Left renal pelvis (tissue), 4 donors: ENCODE measurements at places on chromosomes 1 and 21. TPM values are rescaled to one million over a fixed set of nuclear protein-coding genes. Genes with fewer than 3 reads are reported as not detected.

DNA sequence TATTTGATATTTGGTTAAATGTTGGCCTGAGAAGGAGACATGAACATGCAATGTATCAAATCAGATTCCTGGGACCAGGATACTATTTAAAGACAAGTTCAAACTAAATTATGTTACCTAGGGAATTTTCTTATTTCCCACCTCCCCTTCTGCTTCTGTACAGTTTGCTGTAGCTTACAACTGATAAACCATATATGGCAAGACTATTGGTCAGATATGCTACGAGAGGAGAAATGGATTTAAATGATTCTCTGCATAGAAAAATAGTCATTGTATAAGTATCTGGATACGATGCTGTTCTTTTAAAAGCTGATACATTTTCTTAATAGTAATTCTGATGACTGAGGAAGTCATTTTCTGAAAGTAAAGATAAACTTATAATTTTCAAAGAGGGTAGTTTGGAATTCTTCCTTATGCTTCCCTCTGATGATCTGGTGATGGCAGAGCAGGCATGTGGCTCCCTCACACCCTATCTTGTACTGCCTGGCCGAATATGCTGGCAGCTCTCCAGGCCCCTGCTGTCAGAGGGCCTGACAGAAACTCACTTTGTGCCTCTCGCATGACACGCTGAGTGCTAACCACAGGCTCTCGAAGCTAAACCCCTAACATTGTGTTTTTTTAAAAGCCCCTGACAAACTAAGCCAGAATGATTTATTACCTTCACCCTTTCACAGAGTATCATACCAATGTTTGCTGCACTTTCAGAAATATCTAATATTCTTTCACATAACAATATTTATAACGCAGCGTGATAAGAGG lies 19.4 kb downstream of the RRP15 start:
- no peak for DNase-seq

- DNase-seq, result no peak
These were observed 30.5 kb upstream of the PIK3CD start for GRCh38 chr1:9621032-9621431.

GRCh38 chr1:27566462-27567145 lies 37.3 kb downstream of the AHDC1 start:
- DNase-seq, result no peak

- DNase-seq, result no peak
These were observed 249.4 kb downstream of the PLPP3 start for GRCh38 chr1:56329970-56330369.

- no peak for DNase-seq
These were observed 3.8 kb downstream of the LMNA start for GRCh38 chr1:156118177-156118868.

Gene DISP3
- 1.0 TPM for polyA plus RNA-seq

GRCh38 chr1:245704341-245704740 lies 549.6 kb downstream of the KIF26B start:
- DNase-seq, result no peak

- no peak for DNase-seq
These were observed 273.9 kb downstream of the TM2D1 start for GRCh38 chr1:61450872-61451571.

GRCh38 chr1:225635649-225636048 lies 17.3 kb downstream of the ENAH start:
- no peak for DNase-seq

Gene ARHGEF16
- 17.6 TPM for polyA plus RNA-seq

DNA sequence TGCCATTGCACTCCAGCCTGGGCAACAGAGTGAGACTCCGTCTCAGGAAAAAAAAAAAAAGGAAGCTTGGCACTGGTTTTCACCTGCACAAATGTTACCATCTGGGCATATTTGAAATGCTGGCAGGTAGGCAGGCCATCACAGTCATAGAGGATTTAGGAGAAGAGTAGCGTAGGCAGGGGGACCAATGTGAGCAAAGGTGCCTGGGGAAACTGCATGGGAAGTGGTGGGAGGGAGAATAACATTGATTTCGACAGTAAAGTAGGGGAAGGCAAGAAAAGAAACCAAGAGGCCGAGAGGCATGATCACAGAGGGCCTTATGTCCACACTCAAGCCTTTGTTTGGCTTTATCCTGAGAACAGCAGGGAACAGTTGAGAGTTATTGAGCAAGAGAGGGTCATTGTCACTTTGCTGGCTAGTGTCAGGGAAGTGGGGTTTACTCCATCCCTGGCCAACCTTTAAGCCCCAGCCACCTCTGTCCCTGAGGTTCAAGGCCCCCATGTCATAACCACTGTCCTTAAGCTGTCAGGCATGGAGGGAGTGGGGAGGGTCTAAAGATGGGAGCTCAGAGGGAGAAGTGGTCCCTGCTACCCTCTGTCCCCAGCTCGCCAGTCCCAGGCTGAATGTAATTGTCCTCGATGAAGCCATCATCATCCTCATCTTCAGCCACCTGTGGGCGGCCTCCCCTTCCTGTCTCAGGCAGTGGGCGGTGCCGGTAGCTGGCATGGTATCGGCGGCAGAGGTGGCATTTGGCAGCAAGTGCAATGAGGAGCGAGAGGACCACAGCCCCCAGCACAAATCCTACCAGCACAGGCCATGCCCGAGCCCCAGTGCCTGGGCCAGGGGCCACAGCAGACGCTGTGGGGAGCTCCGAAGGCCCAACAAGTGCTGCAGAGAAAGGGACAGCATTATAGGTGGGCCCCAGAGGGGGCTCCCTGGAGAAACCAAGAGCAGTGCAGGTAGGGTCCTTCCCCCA lies 2.9 kb downstream of the C1orf210 start:
- no peak for DNase-seq

- DNase-seq, result no peak
These were observed 41.7 kb downstream of the OLFML2B start for GRCh38 chr1:161981735-161982506.

- DNase-seq, result no peak
These were observed 21.8 kb downstream of the TGFBR3 start for GRCh38 chr1:91864017-91864700.

Gene CACNA1S
- polyA plus RNA-seq, result 0.03 TPM

- no peak for DNase-seq
These were observed 300.8 kb upstream of the PROX1 start for GRCh38 chr1:213686983-213687382.

- DNase-seq, result peak; percentile 18
These were observed 914 bp downstream of the ZNF326 start for GRCh38 chr1:89995598-89996449.

- DNase-seq, result no peak
These were observed 8.3 kb downstream of the SDE2 start for GRCh38 chr1:225990705-225991464.

Gene BARHL2
- polyA plus RNA-seq, result not detected

GRCh38 chr1:212010004-212010403 lies 25.4 kb downstream of the INTS7 start:
- DNase-seq, result no peak

GRCh38 chr1:42730002-42730401 lies 10.0 kb downstream of the CLDN19 start:
- DNase-seq, result no peak

Gene CSRP1
- polyA plus RNA-seq, result 140 TPM

Gene RNF19B
- polyA plus RNA-seq, result 15.5 TPM

GRCh38 chr1:208929575-208929974 lies 653.9 kb upstream of the CAMK1G start:
- no peak for DNase-seq

GRCh38 chr1:45490121-45490625 lies 790 bp downstream of the TESK2 start:
- DNase-seq, result no peak

DNA sequence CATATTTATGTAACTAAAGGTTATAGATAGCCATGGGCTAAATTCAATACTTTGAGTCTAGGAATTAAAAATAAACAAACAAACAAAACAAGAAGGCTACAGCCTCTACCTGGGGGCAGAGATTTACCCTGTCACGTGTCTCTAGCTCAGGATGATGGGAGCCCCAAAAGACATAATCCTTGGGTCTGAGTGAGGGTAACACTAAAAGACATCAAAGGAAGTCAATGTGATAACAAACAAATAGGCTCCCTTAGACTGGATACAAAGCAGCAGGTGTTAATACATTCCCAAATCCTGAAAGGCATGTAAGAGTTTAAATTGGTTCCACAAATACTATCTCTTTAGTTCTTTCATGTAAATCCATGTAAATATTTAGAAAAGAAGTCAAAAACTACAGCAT lies 10.7 kb downstream of the MYSM1 start:
- no peak for DNase-seq

DNA sequence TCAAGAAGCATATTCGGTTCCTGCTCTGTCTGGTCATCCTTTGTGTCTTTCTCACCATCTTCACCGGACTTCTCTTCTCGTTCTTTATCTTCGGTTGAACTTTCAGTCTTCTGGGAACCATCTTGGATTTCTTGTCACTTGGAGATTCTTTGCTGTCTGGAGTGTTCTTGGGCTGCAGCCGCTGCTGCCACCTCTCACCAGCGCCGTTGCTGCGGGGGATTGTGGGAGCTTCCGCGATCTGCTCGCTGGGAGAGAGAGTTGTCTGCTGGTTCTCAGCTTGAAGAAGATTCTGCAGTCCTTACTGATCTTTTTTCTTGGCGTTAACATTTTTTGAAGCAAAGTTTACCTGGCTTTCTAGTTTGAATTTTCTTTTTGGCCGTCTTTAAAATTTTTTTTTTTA lies 1165.2 kb upstream of the PRMT6 start:
- no peak for DNase-seq

Gene FAM167B
- 10.8 TPM for polyA plus RNA-seq

- DNase-seq, result no peak
These were observed 52.7 kb downstream of the TEX35 start for GRCh38 chr1:178565586-178565985.

Gene TRIM45
- 23.5 TPM for polyA plus RNA-seq

DNA sequence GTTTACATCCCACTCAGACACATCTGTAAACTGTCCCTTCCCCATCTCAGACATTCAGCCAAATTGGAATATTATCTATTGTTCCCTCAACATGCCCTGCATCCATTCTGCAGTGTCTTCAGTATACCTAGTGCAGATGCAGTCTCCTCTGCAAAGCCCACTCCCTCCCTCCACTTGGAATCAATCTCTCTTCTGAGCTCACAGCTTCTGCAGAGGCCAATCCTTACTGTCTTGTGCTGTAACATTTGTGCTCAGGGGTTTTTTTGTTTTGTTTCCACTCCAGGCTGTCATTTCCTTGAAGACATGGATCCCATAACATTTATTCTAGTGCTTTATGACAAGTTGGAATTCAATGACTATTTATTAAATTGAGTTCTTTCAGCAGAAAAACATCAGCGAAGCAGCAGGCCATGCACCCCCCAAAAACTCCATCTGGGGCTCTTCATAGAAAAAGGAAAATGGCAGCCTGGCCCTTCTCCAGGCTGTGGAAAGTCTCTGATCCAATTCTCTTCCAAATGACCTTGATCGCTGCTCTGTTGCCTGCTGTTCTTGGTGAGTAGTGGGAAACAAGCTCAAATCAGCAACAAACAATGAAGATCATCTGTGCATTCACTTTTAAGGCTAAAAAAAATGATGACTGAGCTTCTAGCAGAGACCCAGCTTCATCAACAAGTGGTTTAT lies 8.7 kb downstream of the C4BPA start:
- peak; percentile 9 for DNase-seq

DNA sequence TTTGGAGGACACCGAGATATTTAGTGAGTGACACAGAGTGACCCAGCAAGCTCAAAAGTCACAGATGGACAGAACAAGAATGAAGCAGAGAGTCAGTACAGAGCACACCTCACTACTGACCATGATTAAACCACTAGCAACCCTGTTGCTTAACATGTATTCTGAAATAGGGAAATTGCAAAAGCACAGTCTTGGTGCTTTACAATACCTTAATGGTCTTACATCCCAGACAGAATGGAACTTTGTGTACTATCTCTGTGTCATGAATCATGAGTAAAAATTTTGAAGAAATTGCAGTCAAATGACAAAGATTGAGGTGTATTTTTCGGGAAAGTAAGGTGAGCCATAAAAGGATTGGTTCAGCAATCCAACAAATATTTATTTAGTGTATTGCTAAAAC lies 2.7 kb upstream of the SAMSN1 start:
- no peak for DNase-seq

GRCh38 chr21:29258626-29259338 lies 39.9 kb upstream of the BACH1 start:
- no peak for DNase-seq

DNA sequence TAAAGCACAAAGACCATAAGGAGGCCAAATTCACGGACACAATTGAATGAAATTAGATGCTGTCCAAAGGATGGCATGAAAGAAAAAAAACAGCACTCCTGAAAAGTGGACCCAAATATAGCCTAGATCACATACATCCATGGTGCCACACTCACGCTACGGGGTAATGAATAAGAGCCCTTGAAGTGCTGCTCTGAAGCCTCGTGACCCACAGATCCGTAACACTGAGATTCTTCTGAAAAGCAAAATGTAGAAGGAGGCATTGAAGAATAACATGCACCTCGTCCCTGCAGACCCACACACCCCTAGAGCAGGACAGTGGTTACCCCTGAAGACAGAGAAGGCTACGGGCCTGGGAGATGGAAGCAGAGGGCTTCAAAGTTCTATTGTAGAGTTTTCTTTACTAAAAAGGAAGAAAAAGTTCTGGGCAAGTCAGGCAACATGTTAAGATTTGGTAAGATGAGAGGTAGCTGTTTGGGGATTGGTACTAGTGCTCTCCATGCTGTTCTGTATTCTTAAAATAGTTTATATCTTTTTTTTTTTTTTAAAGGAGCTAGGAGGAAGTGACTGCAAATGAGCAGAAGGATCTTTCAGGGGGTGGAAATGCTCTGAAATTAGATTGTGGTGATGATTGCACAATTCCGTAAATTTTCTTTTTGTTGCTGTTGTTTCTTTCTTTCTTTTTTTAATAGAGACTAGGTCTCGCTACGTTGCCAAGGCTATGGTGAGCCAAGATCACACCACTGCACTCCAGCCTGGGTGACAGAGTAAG lies 4.1 kb upstream of the ITGB2 start:
- no peak for DNase-seq

DNA sequence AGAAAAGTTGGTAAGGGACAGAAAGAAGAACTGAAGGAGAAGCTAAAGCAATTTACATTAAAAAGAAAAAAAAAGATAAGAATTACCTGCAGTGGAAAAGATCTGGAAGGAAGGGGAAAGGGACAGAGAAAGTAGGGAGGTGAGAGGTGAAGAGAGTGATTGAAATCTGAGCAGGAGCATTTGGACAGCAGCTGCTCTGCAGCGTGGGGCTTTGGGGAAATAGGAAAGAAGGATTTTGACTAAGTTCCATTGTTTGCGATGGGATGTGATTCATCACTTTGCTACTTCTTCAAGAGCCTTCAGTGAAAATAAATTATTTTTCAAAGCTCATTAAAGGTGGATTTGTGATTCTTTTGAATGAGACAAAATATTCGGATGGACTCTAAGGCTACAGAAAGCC lies 26.1 kb upstream of the NMNAT2 start:
- no peak for DNase-seq

Gene ORC1
- 7.4 TPM for polyA plus RNA-seq
